ENCODE measurements at places on chromosomes 3 and 15.

DNA sequence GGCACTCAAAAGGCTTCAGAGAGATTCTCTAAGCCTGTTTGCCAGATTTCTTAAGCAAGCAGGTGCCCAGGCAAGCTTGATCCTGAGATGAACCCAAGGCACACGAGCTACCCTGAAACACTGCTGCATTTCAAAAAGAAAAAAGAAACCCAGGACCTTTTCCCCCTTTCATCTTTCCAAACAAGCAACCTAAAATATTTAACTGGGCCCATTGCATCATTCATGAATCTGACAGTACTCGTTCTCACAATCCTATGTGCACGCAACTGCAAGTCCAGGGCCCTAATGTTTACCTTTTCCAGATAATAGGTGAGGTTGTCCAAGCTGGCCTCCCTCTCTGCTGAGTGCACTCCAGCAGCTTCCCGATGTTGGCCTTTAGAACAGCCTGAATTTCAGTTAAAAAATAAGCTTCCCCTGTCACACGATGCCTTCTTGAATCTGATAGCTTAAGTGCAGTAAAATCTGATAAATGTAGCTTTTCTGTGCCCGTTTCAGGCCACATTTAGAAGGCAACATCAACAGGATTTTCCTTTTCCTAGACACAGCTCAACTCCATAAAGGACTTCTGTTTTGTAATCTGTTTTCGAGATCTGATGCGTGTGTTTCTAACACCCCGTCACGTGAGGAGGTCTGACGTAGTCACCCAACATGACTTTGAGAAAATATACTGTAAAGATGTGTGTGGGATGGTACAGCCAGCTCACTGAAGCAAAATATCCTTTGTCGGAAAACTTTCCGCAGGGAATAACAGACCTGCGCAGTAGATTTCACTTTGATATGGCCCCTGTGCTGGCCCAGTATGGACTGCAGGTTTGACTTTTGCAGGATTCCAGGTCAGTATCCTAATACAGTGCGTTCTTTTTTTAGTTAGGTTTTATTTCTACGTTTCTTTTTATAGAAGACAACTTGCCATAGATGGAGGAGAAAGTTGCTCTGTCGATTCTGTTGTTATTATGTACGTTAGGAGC lies 55.1 kb upstream of the RASA2 start:
- DNase-seq, result no peak

- no peak for DNase-seq
Observed at GRCh38 chr3:161042023-161042501, 63.1 kb downstream of the B3GALNT1 start.

DNA sequence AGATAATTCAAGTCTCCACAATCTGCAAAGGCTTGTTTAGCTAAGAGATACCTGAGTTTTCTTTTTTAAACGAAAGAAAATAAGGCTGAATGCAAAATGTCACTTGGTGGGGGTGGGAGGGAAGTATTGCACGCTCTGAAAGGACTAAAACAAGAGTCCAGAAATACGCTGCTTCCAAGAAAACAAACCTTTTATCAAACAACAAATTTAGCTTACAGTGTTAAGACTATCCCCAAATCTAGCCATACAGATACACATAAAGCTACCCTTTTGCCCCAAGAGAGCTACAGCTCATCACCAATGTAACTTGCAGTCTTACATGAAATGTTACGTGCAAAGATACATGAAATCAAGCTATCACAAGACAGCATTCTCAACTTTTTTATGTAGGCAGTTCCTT lies 522.5 kb downstream of the FOXP1 start:
- DNase-seq, result no peak

DNA sequence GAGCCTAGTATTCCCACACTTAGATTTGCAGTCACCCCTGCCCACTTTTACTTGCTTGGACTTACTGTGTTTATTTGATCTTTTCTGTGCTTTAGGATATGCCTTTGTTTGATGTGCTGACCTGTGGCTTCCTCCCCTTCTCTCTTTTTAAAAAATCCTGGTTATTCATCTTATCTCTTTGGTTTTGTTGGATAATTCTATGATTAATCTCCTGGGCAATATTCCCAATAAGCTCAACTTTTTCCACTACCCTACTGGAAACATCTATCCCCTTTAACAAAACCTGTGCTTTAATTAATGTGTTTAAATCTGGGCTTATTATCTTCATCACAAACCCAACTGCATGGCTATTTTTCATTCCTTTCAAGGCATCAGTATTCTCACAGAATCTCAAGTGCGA lies 476.0 kb upstream of the TGFBR2 start:
- DNase-seq, result no peak

DNA sequence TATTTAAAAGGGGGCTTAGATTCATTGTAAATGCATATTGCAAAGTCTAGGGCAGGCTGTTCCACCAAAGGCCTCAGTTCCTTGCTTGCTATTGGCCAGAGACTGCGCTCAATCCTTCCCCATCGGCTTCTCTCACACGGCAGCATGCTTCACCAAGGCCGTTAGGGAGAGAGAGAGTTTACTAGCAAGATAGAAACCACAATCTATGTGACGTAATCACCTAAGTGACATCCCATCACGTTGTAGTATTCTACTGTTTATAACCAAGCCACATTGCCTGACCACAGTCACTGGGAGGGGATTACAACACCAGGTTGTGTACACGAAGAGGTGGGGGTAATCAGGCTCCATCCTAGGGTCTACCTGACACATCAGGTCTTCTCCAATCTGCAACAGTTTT lies 16.0 kb upstream of the NPAP1 start:
- DNase-seq, result no peak

DNA sequence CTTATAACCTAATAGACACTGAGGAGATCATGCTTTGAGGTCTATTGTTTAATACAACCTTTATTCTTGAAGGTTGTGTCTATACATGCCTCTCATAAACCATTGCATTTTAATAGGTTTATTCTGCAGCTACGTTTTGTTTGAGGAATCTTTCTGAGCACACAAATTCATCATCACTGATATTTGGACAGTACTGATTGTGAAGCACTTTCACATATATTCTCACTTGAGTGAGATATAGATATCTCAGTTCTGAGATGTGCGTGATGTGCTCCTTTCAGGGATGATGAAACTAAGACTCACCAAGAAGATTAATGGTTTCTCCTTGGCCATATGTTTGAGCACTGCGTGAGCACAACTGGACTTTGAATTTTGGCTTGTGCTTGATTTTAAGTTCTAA lies 374.4 kb downstream of the LPP start:
- DNase-seq, result no peak

DNA sequence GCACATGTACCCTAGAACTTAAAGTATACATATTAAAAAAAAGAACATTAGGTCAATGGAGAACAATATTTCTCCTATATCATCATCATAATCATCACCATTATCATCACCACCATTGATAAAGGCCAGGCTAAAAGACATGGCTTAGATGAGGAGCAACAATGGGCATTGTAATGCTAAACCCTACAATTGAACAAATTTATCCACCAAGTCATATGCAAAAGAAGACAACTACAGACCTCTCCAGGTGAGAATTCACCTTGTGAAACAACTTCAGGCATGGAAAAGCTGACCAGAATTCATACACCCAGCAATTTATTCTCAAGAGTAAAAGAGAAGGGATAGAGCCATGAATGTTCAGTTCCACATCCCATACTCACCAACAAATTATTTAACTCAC lies 46.3 kb upstream of the BBX start:
- no peak for DNase-seq

DNA sequence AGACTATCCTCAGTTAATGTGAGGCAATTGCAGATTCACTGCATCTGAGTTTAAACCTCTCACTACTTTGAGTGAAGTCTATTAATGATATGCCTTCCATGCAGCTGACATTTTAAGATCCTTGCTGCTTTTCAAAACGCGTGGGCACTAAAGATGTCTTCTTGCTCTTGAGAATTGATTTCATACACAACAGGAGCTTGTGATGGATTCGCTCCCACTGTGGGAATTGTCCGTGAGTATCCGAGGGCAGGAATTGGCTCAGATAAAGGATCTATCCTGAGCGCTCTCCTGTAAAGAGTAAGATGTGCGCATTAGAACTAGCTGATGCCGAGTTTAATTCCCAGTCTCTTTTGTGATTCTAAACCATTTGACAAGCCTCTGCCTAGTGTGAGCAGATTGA lies 167.9 kb downstream of the ROBO2 start:
- DNase-seq, result no peak

DNA sequence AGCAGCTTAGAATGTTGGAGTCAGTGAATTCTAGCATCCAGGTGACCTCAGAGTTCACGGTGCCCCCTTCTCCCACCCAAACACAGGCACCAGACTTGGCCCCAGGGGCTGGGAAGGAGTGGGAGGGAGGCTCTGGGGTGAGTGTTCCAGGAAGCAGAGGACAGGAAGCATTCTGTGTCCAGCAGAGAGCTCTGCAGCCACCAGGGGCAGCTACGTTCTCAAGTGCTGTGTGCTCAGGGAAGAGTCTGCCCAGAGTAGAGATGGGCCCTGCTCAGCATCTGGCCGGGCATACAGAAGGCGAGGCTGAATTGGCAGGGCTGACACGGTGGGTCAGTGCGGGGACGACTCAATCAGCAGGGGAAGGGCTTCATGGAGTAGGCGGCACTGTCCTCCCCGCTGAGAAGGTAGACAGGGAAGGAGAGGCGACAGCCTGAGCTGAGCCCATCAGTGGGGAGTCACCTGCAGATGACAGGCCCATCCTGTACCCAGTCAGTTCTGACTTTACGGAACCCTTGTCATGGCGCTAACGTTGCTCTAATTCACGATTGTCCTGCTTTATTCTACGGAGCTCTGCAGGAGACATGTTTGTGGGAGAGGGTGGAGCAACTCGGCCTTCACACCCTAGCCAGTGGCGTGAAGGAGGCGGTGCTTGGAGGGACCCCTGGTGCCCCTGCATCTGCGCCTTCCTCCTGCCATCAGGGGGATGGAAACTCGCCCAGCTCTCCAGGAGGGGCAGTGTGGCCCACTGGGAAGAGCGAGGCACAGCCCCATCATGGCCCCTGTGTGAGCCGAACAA lies 82.2 kb downstream of the C3orf70 start:
- no peak for DNase-seq

GRCh38 chr3:30358871-30359270 lies 247.5 kb upstream of the TGFBR2 start:
- no peak for DNase-seq
